ENCODE measurements at places on chromosomes 6 and 20.

DNA sequence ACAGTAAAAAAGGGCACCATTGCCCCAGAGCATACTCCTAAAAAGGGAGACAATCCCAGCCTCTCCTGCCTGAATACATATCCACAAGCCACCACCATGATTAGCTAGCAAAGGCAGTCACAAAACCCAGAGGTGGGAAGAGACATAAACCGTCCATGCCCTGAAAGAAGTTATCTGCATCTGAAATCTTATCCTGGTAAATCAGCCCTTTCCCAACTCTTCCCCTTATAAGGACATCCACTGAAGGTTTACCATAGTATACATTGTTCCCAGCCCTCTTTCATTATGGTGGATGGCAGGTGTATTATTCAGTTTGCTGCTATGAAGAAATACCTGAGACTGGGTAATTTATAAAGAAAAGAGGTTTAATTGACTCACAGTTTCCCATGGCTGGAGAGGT lies 95.2 kb downstream of the TBC1D7 start:
- no peak for DNase-seq

DNA sequence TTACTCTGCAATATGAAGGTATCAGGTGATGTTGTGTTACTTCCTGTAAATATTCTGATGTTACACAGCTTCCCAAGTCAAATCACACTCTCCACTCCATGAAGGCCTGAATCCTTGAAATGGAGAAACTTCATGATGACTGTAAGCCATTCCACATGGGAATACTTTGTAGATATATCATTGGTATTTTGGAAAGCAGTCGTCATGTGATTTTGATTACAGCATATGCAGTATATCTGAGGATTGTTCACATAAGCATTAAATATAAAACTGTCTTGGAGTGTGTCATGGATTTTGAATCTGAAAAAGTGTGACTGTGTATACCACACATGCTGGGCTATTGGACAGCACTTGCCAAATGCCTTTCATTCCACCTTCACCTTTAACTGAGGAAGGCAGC lies 118.3 kb upstream of the EXOC2 start:
- DNase-seq = no peak

DNA sequence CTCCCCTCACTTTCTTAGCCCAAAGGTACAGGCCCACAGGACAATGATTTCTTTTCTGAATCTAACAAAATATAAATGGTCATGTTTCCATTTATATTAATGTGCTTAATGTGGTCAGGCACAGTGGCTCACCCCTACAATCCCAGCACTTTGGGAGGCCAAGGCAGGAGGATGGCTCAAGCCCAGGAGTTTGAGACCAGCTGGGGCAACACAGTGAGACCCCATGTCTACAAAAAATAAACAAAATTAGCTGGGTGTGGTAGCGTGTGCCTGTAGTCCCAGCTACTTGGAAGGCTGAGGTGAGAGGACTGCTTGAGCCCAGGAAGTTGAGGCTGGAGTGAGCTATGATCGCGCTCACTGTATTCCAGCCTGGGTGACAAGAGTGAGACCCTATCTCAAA lies 77.2 kb upstream of the TULP1 start:
- no peak for DNase-seq

DNA sequence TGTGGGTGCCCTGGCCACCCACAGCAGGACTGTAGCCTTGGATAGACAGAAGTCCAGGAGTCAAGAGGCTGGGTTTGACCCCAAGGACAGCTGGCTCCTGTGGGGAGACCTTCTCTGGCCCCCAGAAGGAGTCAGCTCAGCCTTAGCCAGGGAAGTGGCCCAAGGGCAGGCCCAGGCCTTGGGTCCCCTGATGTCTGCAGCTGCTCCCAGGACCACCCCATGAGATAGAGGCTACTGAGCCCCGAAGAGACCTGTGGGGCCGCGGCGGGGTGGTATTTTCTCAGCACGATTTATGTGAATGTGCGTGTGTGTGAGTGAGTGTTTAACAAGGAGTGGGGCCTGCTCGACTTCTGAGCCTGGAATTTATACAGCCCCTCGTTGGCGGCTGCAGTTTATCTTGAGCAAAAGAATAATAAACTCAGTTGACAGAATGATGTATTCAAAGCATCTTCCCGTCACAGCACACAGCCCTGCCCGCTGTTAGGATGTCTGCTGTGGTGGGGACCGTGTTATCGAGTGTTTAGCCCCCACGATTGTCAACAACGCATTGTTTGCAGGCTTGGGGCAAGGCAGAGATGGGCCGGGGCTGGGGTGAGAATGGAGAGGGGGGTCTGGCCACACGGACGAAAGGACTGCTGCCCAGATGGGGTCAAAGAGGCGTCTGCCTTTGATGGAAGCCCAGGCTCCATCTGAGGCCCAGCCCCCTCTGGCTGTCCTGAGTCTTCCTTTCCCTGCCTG lies 163.3 kb downstream of the VEGFA start:
- no peak for DNase-seq

- no peak for DNase-seq
Observed at GRCh38 chr6:106469882-106470281, 109.4 kb downstream of the CRYBG1 start.

DNA sequence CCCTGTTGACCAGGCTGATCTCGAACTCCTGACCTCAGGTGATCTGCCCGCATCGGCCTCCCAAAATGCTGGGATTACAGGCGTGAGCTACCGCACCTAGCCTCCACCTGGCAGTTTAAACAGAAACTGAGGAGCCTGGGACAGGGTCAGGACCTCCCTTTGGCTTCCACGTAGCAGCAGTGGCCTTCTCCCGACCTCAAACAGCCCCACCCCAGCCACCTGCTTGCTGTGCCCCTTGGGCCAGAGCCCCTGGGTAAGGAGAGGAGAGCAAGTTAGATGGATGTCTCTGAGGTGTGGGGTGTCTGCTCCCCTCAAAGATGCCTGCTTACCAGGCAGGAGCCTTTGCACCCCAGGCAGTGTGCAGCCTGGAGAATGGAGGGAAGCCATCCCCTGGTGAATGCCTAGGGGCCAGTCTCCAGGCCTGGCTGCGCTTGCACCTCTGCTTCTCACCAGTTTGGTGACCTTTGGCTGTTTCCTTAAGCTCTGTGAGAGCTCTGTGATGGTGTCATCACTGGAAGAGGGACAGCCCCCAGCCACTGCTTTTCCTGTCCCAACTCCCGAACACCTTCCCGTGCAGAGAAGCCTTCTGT lies 42.1 kb upstream of the MDFI start:
- DNase-seq = no peak

GRCh38 chr6:154408891-154409500 lies 52.4 kb upstream of the IPCEF1 start:
- DNase-seq = no peak

DNA sequence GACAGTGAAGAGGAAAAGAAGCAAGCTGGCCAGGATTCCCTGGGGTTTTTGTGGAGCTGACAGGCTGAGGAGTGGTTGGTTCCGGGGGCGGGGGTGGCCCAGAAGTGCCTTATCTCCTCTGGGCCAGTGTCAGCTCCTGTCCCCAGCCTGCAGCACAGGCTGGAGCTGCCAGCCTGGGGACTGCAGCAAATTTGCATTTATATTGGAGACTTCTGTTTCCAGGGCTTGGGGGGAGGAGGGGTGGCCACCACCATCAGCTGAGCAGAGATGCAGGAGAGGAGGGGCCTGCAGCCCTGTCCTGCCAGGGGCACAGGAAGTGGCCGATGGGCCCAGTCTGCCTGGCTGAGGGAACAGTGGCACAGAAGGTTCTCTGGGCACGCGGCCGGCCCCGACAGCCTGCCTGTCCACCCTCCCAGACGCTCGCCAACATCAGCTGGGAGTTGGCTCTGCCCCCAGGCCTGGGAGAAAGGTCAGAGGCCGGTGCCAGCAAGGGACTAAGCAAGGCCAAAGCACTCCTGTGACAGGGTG lies 24.3 kb upstream of the SCRT2 start:
- no peak for DNase-seq
